ENCODE measurements at places on chromosomes 5 and 9. TPM values are rescaled to one million over a fixed set of nuclear protein-coding genes. Genes with fewer than 3 reads are reported as not detected.

The PMPCA gene
- total RNA-seq = 102 TPM

The PRDM9 gene
- total RNA-seq = not detected

The DHX29 gene
- total RNA-seq = 35.8 TPM

The FOXD4L5 gene
- not detected for total RNA-seq

The TJP2 gene
- total RNA-seq = 8.6 TPM

The HEMGN gene
- total RNA-seq = not detected

The ISL1 gene
- total RNA-seq = not detected

The MLANA gene
- total RNA-seq = not detected

The SPATA31E1 gene
- total RNA-seq = not detected

The PCDHB12 gene
- total RNA-seq = 2.9 TPM

The SETX gene
- 65.3 TPM for total RNA-seq

The WNT8A gene
- total RNA-seq = not detected

- DNase-seq = no peak
Measured at GRCh38 chr9:128101690-128102089, 25.8 kb downstream of the PTGES2 start.

DNA sequence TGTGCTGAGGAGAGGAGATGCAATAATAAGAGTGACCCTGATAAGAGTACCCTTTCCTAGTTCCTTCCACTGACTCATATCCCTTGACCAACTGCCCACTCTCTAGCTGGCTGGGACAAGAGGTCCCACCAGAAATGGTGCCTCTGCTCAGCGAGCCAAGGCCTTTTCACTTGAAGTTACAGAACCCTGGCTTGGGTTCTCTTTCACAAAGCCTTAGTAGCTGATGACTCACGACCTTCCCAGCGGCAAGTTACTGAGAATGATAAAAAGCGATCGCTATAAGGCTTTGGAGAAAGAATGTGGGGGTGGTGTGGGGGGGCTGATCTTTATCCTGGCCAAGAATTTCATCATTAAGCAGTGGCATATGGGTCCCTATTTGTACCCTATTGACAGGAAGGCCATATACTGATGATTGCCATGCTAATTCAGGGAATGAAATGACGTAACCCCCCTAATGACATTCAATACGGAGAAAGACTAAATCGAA is 90.3 kb downstream of the FBXO38 start:
- no peak for DNase-seq

GRCh38 chr9:94802251-94802650 is 75.8 kb downstream of the AOPEP start:
- DNase-seq = no peak

GRCh38 chr9:135479469-135480052 is at the start of gene PPP1R26:
Gene PPP1R26 (plus strand): TSS chr9:135479782. CDS start chr9:135484511, 4,729 bp downstream.
- peak; percentile 24 for DNase-seq

GRCh38 chr5:164481270-164481669 is 975.9 kb downstream of the MAT2B start:
- no peak for DNase-seq

DNA sequence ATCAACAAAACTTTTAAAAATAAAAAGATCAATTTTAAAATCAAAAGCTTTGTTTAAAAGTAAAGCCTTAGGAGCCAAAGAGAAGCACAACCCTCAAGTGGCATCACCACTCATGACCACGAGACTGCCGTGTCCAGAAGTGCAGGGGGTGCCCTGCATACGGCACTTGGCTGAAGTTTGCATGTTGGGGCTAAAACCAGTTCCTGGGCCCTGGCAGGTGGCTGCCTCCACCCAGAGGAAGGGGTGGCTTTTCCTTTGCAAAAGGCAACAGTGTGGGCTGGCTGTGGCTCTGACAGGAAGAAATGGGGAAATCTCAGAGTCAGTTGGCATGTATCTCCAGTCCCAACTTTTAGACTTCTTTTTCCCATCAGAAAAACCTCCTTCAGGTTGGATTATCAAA is 15.3 kb downstream of the TRMO start:
- no peak for DNase-seq

DNA sequence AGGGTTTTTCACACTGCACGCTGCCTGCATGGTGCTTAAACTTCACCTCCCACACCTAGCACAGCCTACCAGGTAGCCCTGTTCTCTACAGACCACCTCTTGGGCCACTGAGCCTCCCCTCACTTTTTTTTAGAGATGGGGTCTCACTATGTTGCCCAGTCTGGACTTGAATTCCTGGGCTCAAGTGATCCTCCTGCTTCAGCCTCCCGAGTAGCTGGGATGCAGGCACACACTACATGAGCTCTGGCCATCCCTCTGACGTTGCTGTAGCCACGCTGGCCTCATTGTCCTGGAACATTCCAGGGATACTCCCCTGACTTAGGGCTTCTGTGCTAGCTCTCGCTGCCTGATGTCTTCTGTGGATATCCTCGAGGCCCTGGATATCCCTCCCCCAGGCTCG is 7.2 kb upstream of the CACFD1 start:
- DNase-seq = no peak

- peak; percentile 35 for DNase-seq
Measured at GRCh38 chr5:135138116-135138850, 104.3 kb upstream of the PITX1 start.

GRCh38 chr5:141994511-141995136 is 18.2 kb downstream of the GNPDA1 start:
- DNase-seq = no peak

- peak; percentile 72 for DNase-seq
Measured at GRCh38 chr5:74035521-74035937, 409.5 kb downstream of the ARHGEF28 start.

DNA sequence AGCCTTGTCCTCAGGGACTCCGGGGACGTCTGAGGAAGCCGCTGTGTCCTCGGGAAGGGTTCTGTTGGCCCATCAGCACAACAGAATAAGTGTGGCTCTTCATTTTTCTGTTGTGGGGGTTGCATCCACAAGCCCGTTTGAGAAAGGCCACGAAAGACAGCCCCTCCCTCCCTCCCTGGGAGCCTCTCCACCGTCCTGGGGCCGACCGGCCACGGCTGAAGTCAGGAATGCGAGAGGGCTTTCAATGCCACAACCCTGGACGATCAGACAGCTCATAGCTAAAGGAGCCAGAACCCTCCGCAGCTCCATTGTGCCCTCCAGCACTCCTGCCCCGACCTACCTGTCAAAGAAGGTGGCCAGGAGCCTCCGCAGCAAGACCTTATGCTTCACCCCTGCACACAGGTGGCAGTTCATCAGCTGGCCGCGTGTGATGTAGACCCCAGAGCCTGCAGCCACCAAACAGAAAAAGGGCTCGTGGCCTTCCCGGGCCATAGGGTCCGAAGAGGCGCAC is 52.4 kb upstream of the UBAC1 start:
- DNase-seq = no peak

GRCh38 chr5:64519263-64519662 is 13.4 kb downstream of the RGS7BP start:
- no peak for DNase-seq

DNA sequence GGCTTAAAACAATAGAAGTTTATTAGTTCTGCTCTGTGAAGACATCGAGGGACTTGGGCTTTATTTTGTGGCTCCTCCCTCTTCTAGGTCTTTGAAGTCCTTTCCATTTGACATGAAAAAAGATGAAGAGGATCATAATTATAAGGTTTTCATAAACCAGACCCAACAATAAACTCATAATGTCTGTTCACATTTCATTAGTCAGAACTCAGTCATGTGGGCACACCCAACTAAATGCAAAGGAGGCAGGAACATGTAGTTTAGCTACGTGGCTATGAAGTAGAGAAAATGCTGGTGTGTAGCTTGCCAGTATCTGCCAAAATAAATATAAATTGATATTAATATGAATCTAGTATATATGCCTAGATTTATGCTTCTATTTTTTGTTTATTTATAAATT is 393.9 kb upstream of the C9orf72 start:
- DNase-seq = no peak

- no peak for DNase-seq
Measured at GRCh38 chr9:93038918-93039317, 19.6 kb upstream of the SUSD3 start.

DNA sequence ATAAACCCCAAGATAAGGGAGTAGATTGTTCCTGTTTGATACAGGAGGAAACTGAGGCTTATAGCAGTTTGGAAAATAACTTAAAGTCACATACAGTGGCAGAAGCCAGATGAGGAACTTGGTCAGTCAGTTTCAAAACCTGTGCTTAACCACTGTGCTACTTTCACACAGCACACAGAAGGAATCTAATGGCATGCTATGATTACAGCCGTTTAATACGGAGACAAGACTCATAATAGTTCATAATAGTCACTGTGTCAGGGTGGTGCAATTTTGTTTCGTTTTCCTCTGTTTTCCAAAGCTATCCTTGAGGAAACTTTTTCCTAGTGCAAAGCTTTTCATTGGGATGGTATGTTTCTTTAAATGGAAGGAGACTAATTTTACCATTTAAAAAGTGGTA is 112.3 kb downstream of the GCNT1 start:
- DNase-seq = peak; percentile 57

GRCh38 chr5:114909424-114909823 is 260.3 kb downstream of the TRIM36 start:
- DNase-seq = no peak

DNA sequence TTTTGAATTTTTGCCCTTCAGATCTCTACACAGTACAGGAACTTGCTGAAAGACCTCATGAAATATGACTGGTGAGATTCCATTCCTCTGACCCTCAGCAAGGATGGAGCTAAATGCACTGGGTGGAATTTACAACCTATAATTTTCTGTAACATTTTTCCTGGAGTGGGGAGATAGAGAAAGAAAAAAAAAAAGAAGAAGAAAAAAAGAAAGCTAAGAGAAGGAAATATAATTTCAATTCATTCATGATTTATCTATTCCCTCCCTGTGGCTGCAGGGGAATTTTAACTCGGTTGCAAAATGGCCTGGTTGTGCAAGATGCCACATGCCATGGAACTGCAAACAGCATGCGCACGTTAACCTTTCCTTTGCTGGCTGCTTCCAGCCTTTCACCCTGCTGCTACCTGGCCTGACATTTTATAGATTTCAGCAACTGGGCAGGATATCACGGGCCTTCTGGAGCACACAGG is 155.4 kb downstream of the FSTL4 start:
- peak; percentile 35 for DNase-seq

DNA sequence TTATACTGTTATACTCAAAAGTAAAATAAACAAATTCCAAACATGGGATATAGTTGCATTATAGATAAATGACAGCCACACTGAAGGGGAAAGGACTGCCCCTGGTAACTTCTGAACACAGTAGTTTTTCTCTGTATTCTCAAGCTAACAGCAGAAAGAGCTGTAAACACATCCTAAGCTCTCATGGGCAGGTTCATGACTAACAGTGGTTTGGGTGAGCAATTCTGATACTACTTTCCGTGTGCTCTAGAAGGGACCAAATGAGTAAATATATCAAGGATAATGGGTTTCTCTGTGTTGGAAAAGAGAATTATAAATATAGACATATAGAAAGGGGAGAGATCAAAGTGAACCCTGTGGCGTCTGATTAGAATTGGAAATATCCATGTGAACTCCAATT is 2.2 kb upstream of the LCN6 start:
- peak; percentile 62 for DNase-seq

DNA sequence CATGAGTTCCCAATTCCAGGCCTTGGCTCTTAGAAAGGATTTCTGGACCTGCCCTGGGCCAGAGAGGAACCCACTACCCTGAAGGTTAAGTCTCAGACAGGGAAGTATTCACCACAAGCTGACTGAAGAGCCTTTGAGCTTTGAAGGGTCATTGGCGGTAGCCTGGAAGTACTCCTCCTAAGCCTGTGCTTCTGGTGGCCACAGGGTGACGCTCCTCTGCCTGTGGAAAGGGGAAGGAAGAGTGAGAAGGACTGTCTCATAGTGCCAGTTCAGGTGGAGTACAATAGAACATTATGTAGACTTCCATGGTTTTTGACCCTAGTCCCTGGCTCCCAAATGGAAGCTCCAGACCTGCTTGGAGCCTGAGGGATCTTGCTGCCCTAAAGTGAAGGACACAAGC is 1233.2 kb upstream of the CDH6 start:
- no peak for DNase-seq

DNA sequence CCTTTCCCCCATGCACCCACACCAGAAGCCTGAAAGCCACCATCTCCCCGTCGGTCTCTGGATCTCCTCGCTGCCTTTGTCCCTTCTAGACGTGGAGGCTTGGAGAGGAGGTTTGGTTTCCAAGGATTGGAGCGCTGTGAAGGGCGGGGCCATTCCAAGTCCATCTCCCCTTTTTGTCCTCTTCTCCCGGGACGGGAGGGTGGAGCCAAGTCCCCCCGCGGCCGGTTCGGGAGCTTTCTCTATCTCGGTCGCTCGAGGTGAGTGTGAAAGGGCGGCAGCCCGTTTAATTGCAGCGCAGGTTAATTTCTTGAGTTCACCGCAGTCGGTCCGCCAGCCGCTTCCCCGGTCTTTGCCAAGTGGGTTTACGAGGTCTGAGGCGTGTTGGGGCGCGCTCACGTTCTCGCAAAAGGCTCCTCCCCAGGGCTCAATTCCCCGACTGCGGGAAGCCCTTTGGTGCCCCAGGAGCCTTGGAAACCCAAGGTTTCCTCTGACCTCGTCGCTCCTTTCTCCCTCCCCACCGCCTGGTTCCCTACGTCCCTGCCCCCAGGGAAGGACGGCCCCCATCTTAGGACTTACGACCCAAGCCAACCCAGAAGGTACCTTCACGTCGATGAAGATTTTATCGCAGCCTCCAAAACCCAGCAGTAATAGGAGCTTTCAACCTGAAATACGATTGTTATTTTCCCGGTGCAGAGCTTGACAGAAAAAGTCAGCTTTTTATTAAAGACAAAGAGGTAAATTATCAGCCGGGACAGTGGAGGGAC is 2.8 kb upstream of the ZNF462 start:
- DNase-seq = no peak

DNA sequence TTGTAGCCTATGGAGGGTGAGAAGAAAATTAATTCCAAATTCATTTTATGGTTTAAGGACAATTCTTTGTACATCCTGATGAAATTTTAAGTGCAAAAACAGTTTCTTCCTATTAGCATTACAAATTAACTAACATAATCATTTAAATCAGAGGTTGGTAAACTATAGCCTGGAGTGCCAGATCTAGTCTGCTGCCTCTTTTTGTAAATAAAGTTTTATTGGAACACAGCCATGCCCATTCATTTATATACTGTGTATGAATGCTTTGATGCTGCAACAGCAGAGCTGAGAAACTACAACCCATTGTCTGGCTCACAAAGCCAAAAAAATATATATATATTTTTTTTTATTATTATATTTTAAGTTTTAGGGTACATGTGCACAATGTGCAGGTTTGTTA is 80.2 kb downstream of the FNIP1 start:
- no peak for DNase-seq

DNA sequence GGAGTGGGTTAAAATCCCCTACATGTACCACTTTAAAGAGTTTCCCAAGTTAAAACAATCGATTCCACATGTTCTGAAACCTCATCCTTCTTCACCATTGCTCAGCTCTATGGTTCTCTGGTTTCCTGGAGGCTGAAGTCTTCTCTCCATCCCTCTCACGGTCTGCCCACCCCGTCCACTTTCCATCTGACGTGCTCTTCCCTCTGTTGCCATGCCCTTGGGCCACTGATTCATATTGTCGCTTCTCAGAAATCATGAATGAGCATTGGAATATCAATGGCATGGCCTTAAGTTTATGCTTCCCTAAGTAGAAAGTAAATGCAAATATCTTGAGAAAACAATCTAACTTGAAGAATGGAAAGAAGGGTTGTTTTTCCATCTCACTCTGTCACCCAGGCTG is 30.9 kb downstream of the GDNF start:
- DNase-seq = no peak

Data from GM23248 (cell line).